ENCODE measurements at places on chromosomes 3 and 15. TPM values are rescaled to one million over a fixed set of nuclear protein-coding genes. Genes with fewer than 3 reads are reported as not detected.

Gene IQCH
- 3.1 TPM for total RNA-seq

Gene TRPC1
- 48.8 TPM for total RNA-seq

Gene SEMA3B
- 2.8 TPM for total RNA-seq

Gene GOLGA6L1
- not detected for total RNA-seq

Gene ETFA
- total RNA-seq = 122 TPM

Gene XIRP1
- total RNA-seq = not detected

Gene SLCO2A1
- under 0.01 TPM for total RNA-seq

Gene CHRM5
- not detected for total RNA-seq

Gene TLR9
- total RNA-seq = not detected

Gene NME9
- not detected for total RNA-seq

Gene NLGN1
- 6.1 TPM for total RNA-seq

Gene CORO2B
- 12.3 TPM for total RNA-seq

Gene STARD5
- total RNA-seq = 21.1 TPM

Gene HTR3E
- not detected for total RNA-seq

Gene LRRC2
- 3.6 TPM for total RNA-seq
